ENCODE measurements at places on chromosomes 13 and 19.

GRCh38 chr13:30762643-30763042, 27.3 kb downstream of the ALOX5AP start:
- peaks cover 3% of the 10 kb centered on the region for H3K4me1 ChIP-seq
- H3K4me3 ChIP-seq = no peak overlapping the region
- H3K27me3 ChIP-seq = no peaks in the 10 kb centered on the region

DNA sequence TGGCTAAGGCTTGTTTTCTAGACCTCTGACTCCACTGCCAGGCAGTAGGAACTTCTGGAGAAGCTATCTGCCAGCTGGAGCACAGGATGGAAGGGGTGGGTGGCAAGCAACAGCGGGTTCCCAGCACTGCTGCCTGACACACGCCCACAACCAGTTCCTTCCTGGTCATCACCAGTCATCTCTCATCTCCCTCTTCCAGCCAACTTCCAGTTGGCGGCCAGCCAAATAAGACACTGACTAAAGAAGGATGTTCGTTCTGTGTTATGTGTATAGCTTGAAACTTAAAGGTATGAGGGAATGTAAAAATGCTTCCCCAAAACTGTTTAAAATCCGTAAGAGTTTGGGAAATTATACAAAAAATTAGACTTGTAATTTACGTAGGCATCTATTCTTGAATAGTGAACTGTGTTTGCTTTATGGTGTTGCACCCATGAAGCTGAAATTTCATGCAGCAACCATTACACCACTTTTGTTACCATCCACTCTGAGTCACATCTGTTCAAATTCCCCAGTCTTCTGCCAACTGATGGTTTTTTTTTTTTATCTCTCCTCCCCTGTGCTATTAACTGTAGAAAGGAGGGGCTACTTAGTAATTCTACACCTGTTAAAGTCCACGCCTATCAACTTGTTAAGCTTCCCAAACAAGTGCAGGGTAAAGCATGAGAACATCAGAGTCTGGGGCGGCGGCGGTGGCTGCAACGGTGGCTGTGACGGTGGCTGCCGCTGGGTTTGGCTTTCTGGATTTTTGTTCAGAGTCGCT, 86.2 kb upstream of the FRY start:
- H3K27ac ChIP-seq = no peak overlapping the region
- no peaks in the 10 kb centered on the region for H3K36me3 ChIP-seq
- peak; percentile 59 for DNase-seq
- H3K4me3 ChIP-seq = no peak overlapping the region

DNA sequence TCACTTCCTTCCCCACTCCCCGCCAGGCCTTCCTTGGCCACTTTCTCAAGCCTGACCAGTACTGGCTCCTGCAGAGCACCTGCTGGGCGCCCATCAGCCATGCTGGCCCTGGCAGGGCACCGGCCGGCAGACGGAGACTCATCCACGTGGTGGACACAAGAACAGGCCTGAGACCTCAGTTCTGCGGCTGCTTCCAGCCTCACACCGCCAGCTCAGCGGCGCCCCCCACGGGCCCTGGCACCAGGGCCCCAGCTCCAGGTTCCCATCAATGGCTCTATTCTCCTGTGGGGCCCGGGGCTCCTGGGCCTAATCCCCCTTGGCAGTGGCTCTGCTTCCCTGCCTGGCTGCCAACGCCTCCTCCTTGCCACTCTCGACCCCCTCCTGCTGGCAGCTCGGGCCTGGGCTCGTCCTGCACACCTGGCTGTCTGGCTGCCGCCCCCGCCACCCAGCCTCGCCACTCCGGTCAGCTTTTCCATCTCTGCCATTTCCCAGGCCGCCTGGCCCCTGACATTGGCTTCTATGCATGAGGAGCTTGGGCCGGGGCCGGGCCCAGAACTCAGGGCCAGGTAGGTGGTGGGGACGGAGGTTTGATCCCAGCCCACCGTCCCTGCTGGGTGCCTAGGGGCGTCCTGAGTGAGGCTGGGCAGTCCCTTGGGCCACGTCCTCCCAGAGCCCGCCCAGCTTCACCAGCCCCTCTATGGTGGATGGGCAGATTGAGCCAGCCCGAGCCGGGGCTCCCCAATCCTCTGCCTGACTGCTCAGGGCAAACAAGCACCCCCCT, 6.2 kb downstream of the NDUFA11 start:
- no peak for DNase-seq
- H3K4me1 ChIP-seq = peaks cover 3% of the 10 kb centered on the region
- H3K27me3 ChIP-seq = no peaks in the 10 kb centered on the region
- peaks cover 14% of the 10 kb centered on the region for H3K36me3 ChIP-seq
- no peak overlapping the region for H3K4me3 ChIP-seq
- no peak overlapping the region for H3K27ac ChIP-seq

DNA sequence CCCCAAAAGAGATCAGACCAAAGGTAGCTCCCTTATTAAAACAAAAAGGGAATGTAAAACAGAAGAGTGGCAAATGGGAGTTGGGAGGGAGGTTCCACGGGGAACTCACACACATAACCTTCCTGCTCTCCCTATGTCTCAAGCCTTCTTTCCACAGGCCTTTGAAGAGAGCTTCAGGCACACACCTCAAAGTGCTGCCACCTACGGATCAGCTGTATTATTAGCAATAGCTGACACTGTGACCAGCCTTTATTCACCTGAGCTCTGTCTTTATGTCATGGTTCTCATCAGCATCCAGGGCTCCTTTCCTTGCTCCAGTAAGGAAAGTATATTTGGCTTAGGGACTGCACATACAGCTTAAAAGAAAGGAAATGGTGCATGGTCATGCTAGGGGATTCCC, 11.3 kb downstream of the ZNF571 start:
- DNase-seq = no peak
- H3K27me3 ChIP-seq = no peaks in the 10 kb centered on the region
- H3K4me3 ChIP-seq = no peak overlapping the region
- H3K27ac ChIP-seq = no peak overlapping the region

- no peaks in the 10 kb centered on the region for H3K36me3 ChIP-seq
- peaks cover 7% of the 10 kb centered on the region for H3K4me1 ChIP-seq
- H3K27ac ChIP-seq = no peak overlapping the region
- peak; percentile 67 for DNase-seq
Measured at GRCh38 chr13:60617991-60618733, 221.1 kb downstream of the TDRD3 start.

DNA sequence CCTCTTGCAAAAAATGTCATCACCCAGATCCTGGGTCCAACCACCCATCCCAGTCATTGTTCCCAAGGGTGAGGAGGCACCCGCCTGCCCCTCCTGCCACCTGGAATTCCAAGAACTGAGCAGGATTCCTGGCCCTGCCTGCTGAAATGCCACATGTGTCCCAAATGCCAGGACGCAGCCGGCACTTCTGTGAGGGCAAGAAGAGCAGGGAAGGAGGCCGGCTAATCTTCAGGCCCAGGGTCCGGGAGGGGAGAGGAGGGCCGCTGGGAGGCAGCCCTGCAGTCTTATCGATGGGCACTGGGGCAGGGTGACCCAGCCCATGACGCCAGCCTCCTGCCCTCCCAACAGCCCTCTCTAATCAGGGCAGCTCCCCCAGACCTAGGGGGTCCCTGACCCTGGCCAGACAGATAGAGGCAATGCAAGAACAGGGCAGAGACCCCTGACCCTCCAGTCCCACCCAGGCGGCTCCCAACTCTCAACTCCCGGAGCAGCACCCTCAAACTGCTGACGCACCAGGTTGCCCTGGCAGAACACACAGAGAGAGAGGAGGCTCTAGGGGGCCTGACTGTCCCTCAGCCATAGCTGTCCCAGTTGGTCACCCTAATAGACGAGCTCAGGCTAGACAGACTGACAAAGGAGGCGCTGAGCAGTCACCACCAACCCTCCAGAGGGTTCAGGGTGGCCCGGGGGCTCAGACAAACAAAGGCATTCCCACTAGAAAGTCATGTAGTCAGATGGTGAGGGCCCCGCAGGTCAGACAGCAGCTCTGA, 1.5 kb downstream of the MFSD12 start:
- peaks cover 16% of the 10 kb centered on the region for H3K4me1 ChIP-seq
- H3K27me3 ChIP-seq = no peaks in the 10 kb centered on the region
- H3K27ac ChIP-seq = no peak overlapping the region
- peak overlapping the region; percentile 92 for H3K4me3 ChIP-seq
- no peak for DNase-seq

- no peaks in the 10 kb centered on the region for H3K27me3 ChIP-seq
- no peak for DNase-seq
- H3K4me3 ChIP-seq = no peak overlapping the region
- H3K27ac ChIP-seq = no peak overlapping the region
- H3K4me1 ChIP-seq = peaks cover 7% of the 10 kb centered on the region
- H3K36me3 ChIP-seq = no peaks in the 10 kb centered on the region
Measured at GRCh38 chr19:45531349-45531748, 24.1 kb downstream of the VASP start.

DNA sequence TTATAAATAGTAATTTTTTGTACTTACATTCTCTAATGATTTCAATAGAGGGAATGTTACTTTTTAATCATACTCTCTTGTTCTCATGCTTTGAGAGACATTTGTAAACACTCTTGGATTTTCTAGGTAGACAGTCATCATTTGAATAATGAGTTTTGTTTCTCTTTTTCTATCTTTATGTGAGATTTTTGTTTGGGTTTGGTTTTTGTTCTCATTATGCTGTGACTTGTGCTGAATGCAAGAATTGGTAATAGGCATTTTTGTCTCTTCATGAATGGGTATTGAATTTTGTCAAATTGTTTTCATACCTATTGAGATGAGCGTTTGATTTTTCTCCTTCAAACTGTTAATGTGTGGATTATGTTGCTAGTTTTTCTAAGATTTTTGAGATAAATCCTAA, 56.8 kb upstream of the GPR183 start:
- H3K4me1 ChIP-seq = no peaks in the 10 kb centered on the region
- no peak overlapping the region for H3K4me3 ChIP-seq
- H3K27ac ChIP-seq = no peak overlapping the region
- H3K36me3 ChIP-seq = no peaks in the 10 kb centered on the region

GRCh38 chr13:30235216-30235615, 72.1 kb downstream of the KATNAL1 start:
- no peaks in the 10 kb centered on the region for H3K27me3 ChIP-seq
- H3K36me3 ChIP-seq = peaks cover 26% of the 10 kb centered on the region
- no peak overlapping the region for H3K4me3 ChIP-seq

- DNase-seq = no peak
- H3K27ac ChIP-seq = no peak overlapping the region
- H3K36me3 ChIP-seq = no peaks in the 10 kb centered on the region
- H3K4me1 ChIP-seq = no peaks in the 10 kb centered on the region
- peaks cover 13% of the 10 kb centered on the region for H3K27me3 ChIP-seq
Measured at GRCh38 chr13:20222553-20222952, 9.6 kb downstream of the GJB6 start.

GRCh38 chr13:32746474-32746873, 160.2 kb downstream of the PDS5B start:
- no peak overlapping the region for H3K4me3 ChIP-seq
- H3K27ac ChIP-seq = no peak overlapping the region
- H3K36me3 ChIP-seq = peaks cover 29% of the 10 kb centered on the region

DNA sequence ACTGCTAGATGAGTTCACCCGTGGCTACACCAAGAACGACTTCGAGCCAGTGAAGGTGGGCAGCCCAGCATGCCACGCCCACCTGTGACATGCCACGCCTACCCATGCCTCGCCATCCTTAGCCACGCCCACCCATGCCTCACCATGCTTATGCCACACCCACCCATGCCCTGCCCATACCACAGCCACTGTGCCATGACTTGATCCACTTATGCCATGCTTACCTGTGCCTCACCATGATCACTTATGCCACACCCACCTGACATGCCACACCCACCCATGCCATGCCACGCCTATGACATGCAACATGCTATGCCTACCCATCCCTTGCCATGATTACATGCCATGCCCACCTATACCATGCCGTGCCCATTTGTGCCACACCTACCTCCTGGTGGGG, 12.9 kb upstream of the USE1 start:
- H3K4me1 ChIP-seq = no peaks in the 10 kb centered on the region
- peak; percentile 33 for DNase-seq
- H3K36me3 ChIP-seq = peaks cover 32% of the 10 kb centered on the region
- no peaks in the 10 kb centered on the region for H3K27me3 ChIP-seq

DNA sequence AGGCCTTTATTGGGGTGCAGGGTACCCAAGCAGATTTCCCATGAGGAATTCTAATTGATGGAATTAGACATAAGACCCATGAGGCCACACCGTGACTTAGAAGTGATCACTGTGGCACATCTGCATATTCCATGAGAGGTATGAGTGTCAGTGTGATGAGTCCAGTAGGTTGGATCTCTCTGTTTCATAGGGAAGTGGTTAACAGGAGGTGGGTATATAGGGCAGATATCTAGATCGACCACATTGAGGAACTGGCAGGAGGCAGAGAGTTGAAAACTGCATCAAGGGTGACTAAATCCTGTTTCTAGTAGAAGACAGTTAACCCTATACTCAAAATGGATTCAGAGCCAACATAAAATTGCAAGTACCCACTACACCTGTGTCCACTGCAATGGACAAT, 68.6 kb upstream of the MIR17HG start:
- no peaks in the 10 kb centered on the region for H3K4me1 ChIP-seq
- H3K4me3 ChIP-seq = no peak overlapping the region
- no peaks in the 10 kb centered on the region for H3K36me3 ChIP-seq
- H3K27me3 ChIP-seq = no peaks in the 10 kb centered on the region
- no peak for DNase-seq

- no peak overlapping the region for H3K27ac ChIP-seq
- DNase-seq = no peak
- H3K36me3 ChIP-seq = no peaks in the 10 kb centered on the region
- no peak overlapping the region for H3K4me3 ChIP-seq
Measured at GRCh38 chr19:6509118-6509971, 7.2 kb upstream of the TUBB4A start.

DNA sequence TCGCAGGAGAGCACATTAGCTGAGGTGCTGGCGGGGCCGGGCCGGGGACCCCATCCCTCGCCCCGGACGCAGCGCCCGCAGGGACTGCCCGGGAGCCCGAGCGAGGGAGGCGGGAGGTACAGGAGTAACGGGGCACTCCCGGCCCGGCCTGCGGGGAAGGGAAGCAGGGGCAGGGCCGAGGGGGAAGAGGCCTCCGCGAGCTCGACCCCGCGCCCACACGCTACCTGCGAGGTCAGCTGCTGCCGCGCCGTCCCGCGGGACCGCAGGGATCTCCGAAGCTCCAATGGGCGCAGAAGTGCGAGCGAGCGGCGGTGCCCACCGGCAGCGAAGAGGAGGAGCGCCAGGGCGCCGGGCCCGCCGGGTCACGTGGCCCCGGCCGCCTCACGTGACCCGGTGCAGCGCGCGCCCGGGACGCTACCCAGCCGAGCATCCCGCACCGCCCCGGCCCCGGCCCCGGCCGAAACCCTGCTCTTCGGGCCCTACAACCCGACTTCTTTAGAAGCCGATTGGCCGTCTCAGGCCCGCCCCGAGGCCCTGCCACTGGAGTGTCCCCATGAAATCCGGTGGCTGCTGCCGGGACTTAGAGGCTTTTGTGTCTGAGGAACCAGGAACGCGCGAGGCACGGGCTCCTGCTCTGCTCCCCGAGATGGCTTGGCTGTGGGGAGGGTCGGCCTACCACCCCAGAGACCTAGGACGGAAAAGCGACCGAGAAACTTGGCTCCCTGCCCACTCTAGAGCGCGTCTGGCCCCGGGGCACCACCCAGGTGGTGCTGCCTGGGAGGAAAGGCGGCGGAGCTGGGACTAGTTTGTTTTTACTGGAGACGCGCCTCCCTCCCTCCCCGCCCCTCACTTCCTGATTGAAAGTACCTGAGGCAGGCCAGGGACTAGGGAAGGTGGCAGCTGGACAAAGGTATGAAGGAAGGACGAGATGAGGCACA, at the start of gene RCBTB1:
RCBTB1 (minus strand) TSS at position 339 of the 938 bp plus-strand sequence. CDS start 18,279 bp downstream, outside the sequence.
- H3K4me1 ChIP-seq = peaks cover 5% of the 10 kb centered on the region
- peak within 1 kb of the TSS; percentile 39 for H3K27ac ChIP-seq
- H3K36me3 ChIP-seq = no peaks in the 10 kb centered on the region
- DNase-seq = peak; percentile 77
- peak within 1 kb of the TSS; percentile 70 for H3K4me3 ChIP-seq
- no peaks in the 10 kb centered on the region for H3K27me3 ChIP-seq

- H3K27me3 ChIP-seq = no peaks in the 10 kb centered on the region
- H3K36me3 ChIP-seq = no peaks in the 10 kb centered on the region
- H3K4me1 ChIP-seq = peaks cover 8% of the 10 kb centered on the region
- DNase-seq = no peak
Measured at GRCh38 chr13:33509642-33510229, 224.2 kb upstream of the STARD13 start.
